ENCODE measurements at places on chromosomes 12 and 14.

DNA sequence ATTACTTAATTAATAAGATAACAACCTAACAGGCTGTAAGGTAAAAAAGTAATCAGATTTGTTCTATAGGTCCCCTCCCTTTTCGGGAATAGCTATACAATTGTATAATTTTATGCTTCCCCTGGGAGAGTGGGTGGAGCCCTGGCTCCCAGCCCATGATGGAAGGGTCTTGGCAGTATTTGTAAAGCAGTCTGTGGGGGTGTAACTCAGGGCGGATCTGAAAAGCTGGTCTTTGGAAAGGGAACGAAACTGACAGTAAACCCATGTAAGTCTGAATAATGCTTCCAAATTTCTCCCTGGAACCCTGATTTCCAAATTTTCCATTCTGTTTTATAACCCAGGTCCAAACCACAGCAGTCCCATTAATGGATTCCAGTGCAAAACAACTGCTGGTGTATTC, 110.4 kb downstream of the DAD1 start:
- no peaks in the 10 kb centered on the region for H3K27me3 ChIP-seq
- no peak overlapping the region for H3K4me3 ChIP-seq
- no peak for DNase-seq
- H3K36me3 ChIP-seq, result no peaks in the 10 kb centered on the region
- peaks cover 22% of the 10 kb centered on the region for H3K4me1 ChIP-seq
- no peak overlapping the region for H3K27ac ChIP-seq

DNA sequence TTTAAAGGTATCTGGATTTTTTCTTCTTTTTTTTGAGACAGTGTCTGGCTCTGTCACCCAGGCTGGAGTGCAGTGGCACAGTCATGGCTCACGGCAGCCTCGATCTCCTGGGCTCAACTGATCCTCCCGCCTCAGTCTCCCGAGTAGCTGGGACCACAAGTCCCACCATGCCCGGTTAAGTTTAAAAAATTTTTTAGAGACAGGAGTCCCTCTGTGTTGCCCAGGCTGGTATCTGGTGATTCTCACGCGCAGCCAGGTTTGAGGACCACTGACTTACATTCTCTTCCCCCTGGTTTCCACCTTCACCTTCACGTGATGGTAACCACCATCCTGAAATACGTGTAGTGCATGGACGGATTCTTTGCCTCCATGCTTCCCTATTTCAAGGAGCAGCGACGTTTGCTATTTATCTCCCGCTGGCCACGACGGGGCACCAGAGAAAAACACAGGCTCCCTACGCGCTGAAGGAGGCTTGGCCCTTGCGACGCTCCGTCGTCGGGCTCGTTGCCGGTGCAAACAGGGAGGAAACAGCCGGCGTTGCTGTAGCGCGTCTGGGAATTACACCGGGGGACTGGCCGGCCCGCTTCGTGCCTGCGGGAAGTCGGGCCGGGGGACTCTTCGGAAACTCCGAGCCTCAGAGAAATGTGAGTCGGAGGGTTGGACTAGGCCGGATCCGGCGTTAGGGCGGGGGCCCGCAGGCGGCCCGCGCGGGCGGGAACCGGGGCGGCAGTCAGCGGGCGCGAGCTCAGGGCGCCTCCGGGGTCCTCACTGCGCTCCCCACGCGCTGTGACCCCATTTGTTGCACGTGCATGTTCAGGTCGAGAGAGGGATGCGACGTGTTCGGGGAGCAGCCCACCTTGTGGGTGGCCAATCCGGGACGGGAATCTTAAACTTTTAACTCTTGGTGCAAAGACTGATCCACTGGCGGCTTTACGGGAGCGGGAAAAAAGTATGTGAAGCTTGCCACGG, at the start of gene TCHP:
Gene TCHP (plus strand): TSS at position 492 of the 969 bp plus-strand sequence. CDS start 2,753 bp downstream, outside the sequence.
- peaks cover 3% of the 10 kb centered on the region for H3K4me1 ChIP-seq
- DNase-seq, result peak; percentile 78
- H3K4me3 ChIP-seq, result peak within 1 kb of the TSS; percentile 93
- H3K27me3 ChIP-seq, result no peaks in the 10 kb centered on the region

DNA sequence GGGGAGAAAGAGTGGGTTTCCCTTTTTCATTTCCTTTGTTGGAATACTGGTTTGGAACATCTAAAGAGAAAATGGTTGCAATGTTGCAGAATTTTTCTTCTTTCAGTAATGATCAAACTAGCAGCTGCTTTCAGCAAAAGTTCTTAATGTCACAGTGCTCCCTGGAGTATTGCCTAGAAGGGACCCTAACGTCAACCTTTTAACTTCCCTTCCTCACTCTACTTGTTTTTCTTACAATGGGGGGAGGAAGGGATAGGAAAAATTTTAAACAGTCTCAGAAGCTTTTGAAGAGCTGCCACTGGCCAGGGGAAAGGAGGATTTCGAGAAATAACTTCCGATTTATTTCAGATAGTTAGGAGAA, 521.8 kb downstream of the MED13L start:
- no peak overlapping the region for H3K4me3 ChIP-seq
- DNase-seq, result no peak
- H3K27ac ChIP-seq, result no peak overlapping the region

DNA sequence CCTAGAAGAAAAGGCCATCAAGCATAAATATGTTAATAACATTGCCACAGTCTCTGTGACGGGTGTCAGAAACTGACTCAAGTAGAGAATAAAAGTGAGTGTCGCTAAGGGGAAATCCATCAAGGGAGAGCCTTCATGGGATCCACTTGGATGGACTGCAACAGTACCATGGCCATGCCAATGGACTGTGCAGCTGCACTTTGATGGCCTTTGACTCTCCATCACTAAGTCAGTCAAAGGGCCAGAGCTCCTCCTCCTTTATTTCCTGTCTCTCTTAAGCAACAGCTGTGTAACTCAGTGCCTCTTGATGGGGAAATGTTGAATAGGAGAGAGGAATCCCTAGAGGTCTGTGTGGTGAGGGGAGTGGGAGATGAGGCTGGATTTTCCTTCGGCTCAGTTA, 335.2 kb downstream of the BMP4 start:
- no peak overlapping the region for H3K27ac ChIP-seq
- H3K4me3 ChIP-seq, result no peak overlapping the region
- no peak for DNase-seq
- no peaks in the 10 kb centered on the region for H3K27me3 ChIP-seq
- peaks cover 6% of the 10 kb centered on the region for H3K4me1 ChIP-seq

- no peak for DNase-seq
- H3K4me3 ChIP-seq, result no peak overlapping the region
- no peaks in the 10 kb centered on the region for H3K27me3 ChIP-seq
- peaks cover 8% of the 10 kb centered on the region for H3K4me1 ChIP-seq
Measured at GRCh38 chr14:69675245-69675583, 63.8 kb downstream of the SUSD6 start.

- H3K4me3 ChIP-seq, result no peak overlapping the region
- no peak for DNase-seq
- H3K4me1 ChIP-seq, result no peaks in the 10 kb centered on the region
- no peaks in the 10 kb centered on the region for H3K27me3 ChIP-seq
- H3K36me3 ChIP-seq, result peaks cover 3% of the 10 kb centered on the region
Measured at GRCh38 chr12:27578689-27579372, 54.8 kb downstream of the PPFIBP1 start.

GRCh38 chr12:57389033-57389432, 41.8 kb downstream of the R3HDM2 start:
- DNase-seq, result no peak
- H3K36me3 ChIP-seq, result no peaks in the 10 kb centered on the region
- H3K27me3 ChIP-seq, result no peaks in the 10 kb centered on the region
- H3K4me1 ChIP-seq, result no peaks in the 10 kb centered on the region
- H3K4me3 ChIP-seq, result no peak overlapping the region

- no peaks in the 10 kb centered on the region for H3K36me3 ChIP-seq
- DNase-seq, result no peak
- H3K27me3 ChIP-seq, result no peaks in the 10 kb centered on the region
- H3K4me3 ChIP-seq, result no peak overlapping the region
- H3K27ac ChIP-seq, result no peak overlapping the region
Measured at GRCh38 chr14:76909266-76909665, 83.1 kb downstream of the LRRC74A start.

- no peaks in the 10 kb centered on the region for H3K27me3 ChIP-seq
- H3K4me1 ChIP-seq, result peaks cover 30% of the 10 kb centered on the region
- H3K36me3 ChIP-seq, result no peaks in the 10 kb centered on the region
- DNase-seq, result peak; percentile 32
- peak overlapping the region; percentile 92 for H3K27ac ChIP-seq
Measured at GRCh38 chr12:31369712-31370521, 44.0 kb upstream of the SINHCAF start.

- H3K4me3 ChIP-seq, result no peak overlapping the region
- no peaks in the 10 kb centered on the region for H3K27me3 ChIP-seq
- H3K27ac ChIP-seq, result no peak overlapping the region
- no peak for DNase-seq
- H3K36me3 ChIP-seq, result no peaks in the 10 kb centered on the region
Measured at GRCh38 chr12:68434391-68435298, 102.5 kb upstream of the MDM1 start.

DNA sequence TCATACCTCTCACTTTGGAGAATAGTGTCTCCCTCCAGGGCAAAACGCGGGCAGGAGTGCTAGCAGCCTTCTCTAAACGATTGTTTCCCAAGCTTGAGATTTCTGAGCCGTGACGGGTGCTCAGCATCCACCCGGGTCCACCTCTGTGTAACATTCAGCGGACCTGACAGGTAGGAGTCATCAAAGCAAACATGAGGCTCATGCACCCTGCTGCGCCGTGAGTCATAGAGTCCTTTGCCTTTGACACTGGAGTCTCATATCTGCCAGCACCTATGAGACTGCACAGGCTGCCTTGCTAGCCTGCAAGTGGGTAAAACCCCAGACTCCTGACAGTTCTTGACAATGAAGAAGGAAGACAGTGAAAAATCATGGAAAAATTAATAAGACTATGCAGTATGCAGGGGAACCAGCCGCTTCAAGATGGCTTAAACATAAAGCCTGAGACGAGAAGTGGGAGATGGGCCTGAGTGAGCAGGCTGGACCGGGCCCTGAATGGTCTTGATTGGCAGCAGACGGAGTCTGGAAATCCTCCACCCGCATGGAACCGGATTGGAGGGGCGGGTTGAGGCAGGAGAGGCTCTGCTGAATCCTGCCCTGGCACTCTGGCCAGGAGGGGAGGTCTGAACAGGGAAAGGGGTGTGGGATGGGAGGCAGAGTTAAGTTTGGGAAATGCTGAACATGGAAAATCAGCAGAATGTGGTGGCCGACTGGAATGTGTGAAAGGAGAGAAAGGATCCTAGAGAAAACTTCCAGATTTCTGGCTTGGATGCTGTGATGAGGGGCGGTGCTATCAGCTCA, 54.2 kb downstream of the LGMN start:
- DNase-seq, result no peak
- H3K4me3 ChIP-seq, result no peak overlapping the region
- H3K27me3 ChIP-seq, result no peaks in the 10 kb centered on the region
- H3K27ac ChIP-seq, result no peak overlapping the region
- H3K36me3 ChIP-seq, result no peaks in the 10 kb centered on the region

GRCh38 chr14:105840266-105841021, 314.1 kb downstream of the TMEM121 start:
- no peak for DNase-seq
- no peaks in the 10 kb centered on the region for H3K4me1 ChIP-seq
- H3K27me3 ChIP-seq, result no peaks in the 10 kb centered on the region
- H3K27ac ChIP-seq, result no peak overlapping the region
- no peaks in the 10 kb centered on the region for H3K36me3 ChIP-seq

GRCh38 chr12:84166812-84167211, 745.8 kb downstream of the SLC6A15 start:
- H3K4me1 ChIP-seq, result peaks cover 4% of the 10 kb centered on the region
- H3K36me3 ChIP-seq, result no peaks in the 10 kb centered on the region
- no peak for DNase-seq

DNA sequence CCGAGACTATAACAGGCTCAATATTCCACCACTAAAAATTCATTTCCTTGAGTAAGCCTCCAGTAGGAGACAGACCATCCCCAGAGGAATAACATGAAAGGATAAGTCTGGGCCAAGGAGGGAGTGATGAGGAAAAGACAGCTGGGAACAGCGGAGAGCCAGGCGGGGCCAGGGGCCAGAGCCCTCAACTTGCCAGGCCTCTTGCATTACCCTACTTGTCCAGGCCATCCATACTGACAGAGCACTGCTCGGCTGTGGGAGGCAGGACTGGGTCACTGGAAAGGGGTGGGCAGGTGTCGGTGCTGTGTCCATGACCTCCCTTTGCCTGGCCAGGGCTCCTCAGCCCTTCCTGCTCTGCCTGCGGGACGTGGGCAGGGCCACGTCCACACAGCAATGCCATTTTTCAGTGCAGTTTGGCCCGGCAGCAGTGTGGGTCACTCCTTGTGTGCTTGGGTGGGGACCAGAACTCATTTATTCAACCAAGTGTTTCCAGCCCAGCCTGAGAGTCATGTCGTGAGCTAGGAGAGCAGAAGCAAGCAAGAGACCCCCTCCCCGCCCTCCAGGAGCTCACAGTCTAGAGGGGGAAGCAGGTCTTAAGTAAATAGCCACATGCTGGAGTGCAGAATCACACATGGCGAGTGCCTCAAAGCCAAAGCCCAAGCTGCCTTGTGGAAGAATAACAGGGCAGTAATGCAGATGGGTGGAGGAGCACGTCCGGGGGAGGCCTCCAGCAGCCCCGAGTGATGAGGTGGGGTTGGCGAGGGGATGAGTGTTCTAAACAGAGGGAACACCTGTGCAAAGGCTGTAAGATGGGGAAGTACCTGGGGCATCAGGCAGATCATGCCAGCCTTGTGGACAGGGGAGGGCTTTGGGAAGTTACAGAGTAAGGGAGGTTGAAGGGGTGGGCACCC, 8.9 kb upstream of the FAIM2 start:
- H3K27me3 ChIP-seq, result no peaks in the 10 kb centered on the region
- no peak overlapping the region for H3K27ac ChIP-seq
- DNase-seq, result no peak

DNA sequence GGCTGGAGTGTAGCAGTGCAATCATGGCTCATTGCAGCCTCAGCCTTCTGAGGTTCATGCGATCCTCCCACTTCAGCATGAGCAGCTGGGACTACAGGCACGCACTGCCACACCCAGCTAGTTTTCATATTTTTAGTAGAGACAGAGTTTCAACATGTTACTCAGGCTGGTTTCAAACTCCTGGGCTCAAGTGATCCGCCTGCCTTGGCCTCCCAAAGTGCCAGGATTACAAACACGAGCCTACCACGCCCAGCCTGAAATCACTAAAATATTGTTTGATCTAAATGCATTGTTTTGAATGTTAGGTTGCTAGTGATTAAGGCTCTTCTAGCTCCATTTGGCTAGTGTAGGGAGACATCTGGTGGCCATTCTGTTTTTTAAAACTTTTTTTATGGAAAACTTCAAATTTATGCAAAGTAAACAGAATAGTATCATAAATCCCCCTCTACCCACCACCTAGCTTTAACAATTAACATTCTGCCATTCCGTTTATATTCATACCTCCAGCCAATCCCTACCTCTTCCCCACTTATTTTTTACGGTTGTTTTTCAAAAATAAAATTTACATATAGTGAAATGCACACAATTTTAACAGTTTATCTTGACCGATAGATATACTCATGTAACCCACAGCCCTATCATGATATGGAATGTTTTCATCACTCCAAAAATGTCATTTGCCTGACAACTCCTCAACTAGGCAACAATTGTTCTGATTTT, 37.8 kb downstream of the MYO1H start:
- H3K27me3 ChIP-seq, result no peaks in the 10 kb centered on the region
- no peaks in the 10 kb centered on the region for H3K4me1 ChIP-seq
- DNase-seq, result peak; percentile 33
- no peak overlapping the region for H3K4me3 ChIP-seq
- H3K27ac ChIP-seq, result no peak overlapping the region
- H3K36me3 ChIP-seq, result no peaks in the 10 kb centered on the region

GRCh38 chr12:12539028-12539810, 23.4 kb downstream of the DUSP16 start:
- no peaks in the 10 kb centered on the region for H3K27me3 ChIP-seq
- no peaks in the 10 kb centered on the region for H3K36me3 ChIP-seq
- no peak for DNase-seq
- H3K4me1 ChIP-seq, result no peaks in the 10 kb centered on the region

Measured in neuronal stem cell (in vitro differentiated cells).